NCI-H2029 treated with DMSO at 0.1 percent for 48 hours (cell line): ENCODE measurements at places on chromosomes 2 and 18.

DNA sequence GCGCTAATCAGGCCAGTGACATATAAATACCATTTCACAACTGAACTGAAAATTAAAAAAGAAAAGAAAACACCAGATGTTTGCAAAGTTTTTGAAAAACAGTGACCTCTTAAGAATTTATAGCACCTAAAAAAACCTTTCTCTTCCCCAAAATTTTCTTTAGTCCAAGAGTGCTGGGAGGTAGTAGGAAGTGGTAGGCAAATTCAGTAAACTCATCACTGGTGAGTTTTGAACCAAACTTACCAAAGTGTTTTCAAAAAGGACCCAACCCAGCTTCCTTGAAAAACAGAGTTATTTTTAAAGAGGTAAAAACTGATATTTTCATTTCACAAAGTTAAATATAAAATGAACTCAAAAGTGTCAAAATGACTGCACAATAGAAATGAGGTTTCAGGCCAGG lies 90.4 kb downstream of the TMEM247 start:
- no peak for DNase-seq

DNA sequence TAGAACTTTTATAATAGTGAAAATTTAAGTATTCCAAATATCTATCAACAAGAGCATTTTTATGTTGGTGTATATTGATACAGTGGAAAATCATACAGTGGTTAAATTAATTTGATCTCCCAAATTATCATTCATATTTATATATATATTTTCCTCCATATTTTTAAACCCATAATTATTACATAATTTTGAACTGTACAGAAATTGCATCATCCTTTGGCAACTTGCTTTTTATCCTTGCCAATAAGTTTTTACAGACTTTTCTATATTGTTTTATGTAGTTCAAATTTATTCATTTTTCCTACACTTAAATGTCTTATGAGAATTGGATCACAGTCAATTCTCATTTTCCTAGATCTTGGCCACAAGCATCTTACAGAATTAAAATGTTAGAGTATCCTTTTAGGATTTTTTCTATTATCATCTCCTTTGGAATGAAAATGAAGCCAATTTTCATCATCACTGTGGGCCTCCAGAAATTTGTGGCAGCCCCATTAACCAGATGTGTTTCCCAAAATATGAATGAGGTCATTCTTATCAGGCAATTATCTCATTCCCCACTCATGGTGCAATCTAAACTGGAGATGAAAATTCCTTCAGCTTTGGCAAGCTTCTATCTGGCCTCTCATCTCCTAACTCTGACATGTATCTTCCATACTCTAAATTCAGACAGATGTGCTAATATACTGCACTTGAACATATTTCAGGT lies 94.2 kb upstream of the DLGAP1 start:
- DNase-seq, result no peak

DNA sequence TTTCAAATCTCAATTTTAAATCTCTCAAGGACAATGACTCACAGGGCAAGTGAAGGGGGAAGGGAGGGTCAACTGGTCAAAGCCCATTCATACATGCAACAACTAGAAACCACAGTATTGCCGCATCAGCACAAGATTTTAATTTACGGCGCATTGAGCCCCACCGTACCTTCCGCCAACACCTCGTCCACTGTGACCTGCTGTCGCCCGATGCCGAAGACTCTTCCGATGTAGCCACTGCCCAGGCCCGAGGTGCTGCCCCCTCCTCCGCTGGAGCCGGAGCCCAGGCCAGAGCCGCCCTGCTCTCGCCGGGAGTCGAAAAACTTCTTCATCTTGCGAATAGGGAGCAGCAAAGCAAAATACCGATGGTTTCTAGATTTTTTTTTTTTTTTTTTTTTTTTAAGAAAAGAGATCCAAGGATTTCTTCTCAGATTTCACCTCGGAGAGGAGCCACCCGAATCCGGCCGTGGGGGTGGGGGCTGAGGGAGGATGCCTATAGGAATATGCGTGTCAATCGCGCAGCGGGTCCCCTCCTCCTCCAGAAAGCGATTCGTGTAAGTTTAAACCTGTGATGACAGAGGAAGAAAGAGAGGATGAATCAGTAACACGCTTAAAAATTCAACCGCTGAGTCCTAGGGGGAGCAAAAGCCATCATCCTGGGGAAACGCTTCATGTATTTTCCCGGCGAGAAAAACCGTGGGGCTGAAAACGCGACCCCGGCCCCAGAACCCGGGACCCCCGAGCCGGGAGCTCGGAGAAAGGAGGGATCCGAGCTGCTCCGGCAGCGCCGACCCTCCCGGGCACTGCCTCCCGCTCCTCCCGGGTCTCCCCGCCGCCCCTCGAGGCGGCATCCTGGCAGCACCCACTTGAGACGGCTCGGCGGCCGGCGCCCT lies 584 bp downstream of the AAK1 start:
- DNase-seq, result no peak

- DNase-seq, result no peak
Measured at GRCh38 chr2:174138161-174138560, 110.2 kb downstream of the OLA1 start.

DNA sequence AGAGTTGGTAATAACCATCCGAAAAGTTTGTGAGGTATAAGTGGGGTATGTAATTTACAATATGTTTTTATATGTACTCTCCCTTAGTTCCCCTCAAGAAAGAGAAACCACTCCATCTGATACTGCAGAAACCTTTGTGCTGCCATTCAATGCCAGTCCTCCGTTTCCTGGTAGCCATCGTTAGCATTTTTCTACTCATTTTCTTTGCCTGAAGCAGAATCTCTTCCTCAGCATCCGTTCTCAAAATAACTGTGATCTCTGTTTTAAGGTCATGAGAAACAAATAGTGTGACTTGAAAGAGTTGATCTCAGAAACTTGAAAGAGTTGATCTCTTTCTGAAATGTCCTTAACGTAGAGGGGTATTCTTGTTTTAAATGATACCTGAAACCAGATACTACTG lies 996 bp downstream of the PTCD3 start:
- DNase-seq, result no peak

- DNase-seq, result no peak
Measured at GRCh38 chr2:179772346-179772745, 89.1 kb downstream of the ZNF385B start.

DNA sequence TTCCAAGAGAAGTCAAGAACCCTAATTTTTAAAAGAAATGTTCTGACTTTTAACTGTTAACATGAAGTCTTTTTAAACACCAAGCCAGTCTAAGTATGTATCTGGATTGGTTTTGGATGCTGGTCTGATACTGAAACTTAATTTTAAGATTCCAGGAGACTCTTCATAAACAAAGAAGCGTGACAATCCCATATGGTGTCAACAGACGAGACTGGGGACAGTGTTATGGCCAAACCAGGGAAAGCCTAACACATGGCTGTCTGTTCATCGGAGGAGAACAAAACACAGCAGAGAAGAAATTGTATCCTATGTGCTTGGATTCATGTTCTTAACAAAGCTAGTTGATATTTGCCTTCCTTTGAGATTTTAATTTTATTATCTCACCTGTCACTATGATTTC lies 80.5 kb upstream of the UPP2 start:
- no peak for DNase-seq

DNA sequence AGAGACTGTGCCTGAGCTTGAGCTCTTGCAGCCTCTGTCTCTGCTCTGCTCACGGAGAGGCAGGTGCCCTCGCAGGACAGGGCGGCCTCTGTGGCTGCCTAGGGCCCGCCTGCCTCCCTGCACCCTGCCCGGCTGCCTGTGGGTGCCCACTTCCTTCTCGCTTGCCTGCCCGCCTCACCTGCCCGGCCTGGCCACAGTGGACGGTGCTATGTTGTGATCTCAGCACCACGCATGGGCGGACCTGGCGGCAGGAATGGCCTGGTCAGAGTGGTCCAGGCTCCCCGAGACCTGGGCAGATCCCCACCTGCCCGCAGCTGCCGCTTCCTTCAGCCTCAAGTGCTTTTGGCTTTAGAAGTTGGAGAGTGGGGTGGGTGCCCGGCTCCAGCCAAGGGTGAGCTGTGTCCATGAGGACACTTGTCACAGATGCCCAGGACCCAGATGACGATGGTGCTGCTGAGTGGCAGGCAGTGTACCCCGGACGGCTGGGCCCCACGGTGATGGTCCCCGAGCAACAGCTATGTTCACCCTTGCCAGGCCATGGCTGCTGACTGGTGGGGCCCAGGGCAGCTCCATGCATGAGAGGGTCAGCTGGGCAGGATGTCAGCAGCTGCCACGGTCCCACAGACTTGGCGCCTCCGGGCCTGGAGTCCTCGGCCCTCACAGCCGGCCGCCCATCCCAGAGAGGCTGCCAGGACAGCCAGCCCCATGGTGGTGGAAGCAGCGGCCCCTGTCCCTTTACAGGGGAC lies 25.3 kb downstream of the RTP5 start:
- DNase-seq, result no peak

GRCh38 chr2:168907940-168908662 lies 7.0 kb downstream of the G6PC2 start:
- no peak for DNase-seq

- DNase-seq, result no peak
Measured at GRCh38 chr18:78596794-78597345, 382.7 kb upstream of the SALL3 start.

GRCh38 chr2:205212357-205212756 lies 469.9 kb upstream of the NRP2 start:
- no peak for DNase-seq

- no peak for DNase-seq
Measured at GRCh38 chr2:197010200-197011020, 83.9 kb upstream of the PGAP1 start.

DNA sequence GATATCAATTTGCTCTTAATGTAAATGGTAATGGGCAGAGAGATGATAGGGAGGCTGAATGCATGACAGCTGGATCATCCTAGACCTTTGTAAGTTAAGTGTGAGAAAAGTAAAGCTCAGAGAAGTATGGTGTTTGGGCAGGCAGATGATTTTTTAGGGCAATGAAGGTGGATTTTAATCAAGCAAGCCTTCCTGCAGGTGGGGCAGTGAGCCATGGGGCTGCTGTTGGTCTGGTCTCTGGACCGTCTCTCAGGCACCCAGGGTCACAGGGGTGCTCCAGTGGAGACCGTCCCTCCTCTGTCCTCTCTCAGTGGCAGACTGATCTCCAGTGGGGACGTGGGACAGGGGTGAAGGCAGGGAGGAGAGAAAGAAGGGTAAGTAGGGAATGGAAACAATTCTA lies 69.8 kb upstream of the STK17B start:
- no peak for DNase-seq

- no peak for DNase-seq
Measured at GRCh38 chr2:99701503-99701902, 211.7 kb upstream of the REV1 start.

DNA sequence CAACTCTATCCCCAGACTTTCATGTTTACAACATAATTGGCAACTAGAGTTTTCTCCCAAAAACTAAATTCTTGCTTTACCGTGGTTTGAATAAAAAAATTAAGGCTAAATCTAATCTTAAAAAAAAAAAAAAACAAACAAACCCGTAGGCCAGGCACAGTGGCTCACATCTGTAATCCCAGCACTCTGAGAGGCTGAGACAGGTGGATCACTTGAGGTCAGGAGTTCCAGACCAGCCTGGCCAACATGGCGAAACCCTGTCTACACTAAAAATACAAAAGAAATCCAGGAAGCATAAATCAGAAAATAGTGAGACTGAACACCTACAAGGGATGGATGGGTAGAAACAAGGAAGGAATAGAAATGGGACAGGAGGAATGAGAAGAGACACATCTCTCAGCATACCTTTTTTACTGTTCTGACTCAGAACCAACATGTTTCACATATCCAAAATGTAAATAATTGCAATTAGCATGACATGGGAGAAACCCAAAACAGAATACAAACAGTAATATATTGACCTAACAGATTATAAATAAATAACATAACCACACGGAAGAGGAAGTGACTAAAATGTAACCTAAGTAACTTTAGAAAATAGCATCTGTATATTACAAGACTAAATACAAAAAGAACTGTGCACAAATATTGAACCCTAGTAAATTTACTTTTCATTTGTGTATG lies 17.5 kb downstream of the MGAT4A start:
- DNase-seq, result no peak

DNA sequence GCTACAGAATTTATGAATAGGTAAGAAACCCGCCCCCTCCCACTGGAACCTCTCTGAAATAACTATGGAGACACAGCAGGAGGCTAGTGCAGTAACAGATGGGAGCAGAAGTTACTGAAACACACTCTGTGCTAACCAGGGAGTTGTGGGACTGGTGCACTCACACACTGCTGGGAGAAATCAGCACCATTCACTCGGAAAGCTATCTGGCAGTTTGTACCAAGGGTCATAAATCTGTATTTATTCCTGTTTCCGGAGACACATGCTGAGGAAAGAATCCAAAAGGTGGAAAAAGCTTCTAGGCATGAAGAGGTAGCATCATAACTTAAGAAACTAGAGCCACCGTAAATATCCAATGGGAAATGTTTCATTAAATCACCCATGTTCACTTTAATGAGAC lies 39.9 kb downstream of the TGFA start:
- DNase-seq, result no peak

DNA sequence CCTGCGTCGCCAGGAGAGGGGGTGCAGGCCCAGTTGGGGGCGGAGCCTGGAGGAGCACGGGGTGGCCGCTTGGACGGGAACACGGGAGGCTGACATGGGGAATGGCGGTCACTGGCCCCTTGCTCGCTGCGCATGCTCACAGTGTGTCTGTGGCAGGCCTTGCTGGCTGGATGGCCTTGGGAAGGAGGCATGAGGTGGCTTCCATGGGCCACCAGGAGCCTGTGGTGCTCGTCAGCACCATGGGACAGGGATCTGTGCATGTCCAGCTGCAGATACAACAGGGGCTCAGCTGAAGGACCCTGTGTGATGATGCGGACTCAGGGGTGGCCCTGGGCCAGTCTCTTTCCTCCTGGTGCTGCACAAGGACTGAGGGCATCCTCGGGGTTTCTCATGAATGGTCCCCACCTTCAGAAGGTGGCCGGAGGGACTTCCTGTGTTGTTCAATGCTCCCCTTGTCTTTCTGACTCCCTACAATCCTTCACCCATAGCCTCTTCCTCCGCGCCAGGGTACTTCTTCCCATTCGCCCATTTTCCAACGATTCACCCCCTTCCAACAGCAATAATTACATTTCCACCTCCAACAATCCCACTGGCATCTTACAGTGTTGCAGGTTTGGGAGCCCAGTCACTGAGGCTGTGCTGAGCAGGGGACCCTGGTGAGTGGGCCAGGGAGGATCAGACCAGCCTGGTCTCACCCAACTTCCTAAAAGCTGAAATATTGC lies 3.4 kb upstream of the SP140L start:
- no peak for DNase-seq

- DNase-seq, result peak; percentile 15
Measured at GRCh38 chr18:63322908-63323634, 3.5 kb upstream of the BCL2 start.

- DNase-seq, result no peak
Measured at GRCh38 chr2:108560895-108561530, 26.7 kb downstream of the LIMS1 start.

DNA sequence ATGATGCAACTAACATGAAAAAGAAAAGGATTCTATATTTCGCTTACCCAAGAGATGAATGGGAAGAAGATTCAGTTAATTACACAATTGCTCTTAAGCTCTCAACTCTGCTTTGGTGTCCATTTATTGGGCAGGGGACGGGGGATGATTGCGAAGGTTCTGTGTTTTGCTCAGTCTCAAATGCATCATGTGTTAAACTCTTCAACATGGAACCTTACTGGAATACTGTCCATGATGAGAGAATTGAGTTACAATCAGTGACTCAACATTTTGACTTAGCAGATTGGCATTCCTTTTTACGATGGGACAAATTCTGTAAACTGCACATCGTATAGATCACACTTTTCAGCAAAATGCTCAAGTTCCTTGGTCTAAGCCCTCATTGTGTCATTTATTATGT lies 135.6 kb downstream of the RBMS1 start:
- DNase-seq, result no peak
